Activated T-helper 2 cell treated with anti-CD3 and anti-CD28 coated beads, Interferon-gamma antibody, Interleukin-2, Interleukin-4, amounts not matched to agents 10 μg/mL and 5 μg/mL and 100 μg/mL, durations not matched to agents 14 hours and 24 hours and 36 hours (primary cell): ENCODE measurements at places on chromosomes 3 and 15. TPM values are rescaled to one million over a fixed set of nuclear protein-coding genes. Genes with fewer than 3 reads are reported as not detected.

DNA sequence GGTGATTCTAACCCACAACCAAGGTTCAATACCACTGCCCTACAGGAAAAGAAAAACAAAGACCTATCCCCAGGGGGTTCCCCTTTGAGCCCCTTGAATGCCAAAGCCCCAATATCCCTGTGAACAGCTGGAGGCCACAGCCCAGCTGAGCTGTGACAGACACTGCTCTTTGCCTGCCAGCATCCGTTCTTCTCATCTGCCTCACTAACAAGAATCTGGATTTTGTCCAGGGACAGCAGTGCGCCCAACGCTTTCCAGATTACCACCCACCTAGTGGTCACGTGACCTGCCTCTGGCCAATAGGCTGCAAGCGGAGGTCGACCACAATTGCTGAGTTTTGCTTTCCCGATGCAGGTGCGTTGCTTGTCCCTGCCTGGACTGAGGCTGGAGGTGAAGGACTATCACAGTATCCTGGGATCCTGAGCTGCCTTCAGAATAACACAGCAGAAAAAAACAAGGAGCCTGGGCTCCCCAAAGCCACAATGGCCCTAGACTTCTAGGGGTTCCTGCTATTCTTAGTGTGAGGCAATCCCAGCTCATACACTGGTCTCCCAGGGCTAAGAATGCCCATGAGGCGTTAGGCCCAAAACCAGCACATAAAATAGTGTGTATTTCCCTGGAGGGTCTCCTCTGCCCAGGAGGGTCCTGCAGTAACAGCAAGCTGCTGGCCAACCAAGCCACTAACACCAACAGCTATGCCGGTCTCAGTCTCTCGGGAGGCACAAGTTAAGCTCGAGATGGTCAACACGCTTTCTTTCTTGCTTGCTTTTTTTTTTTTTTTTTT is 13.8 kb downstream of the BDH1 start:
- DNase-seq, result no peak

- no peak for DNase-seq
These were observed 192.9 kb upstream of the CADPS start for GRCh38 chr3:63067999-63068645.

DNA sequence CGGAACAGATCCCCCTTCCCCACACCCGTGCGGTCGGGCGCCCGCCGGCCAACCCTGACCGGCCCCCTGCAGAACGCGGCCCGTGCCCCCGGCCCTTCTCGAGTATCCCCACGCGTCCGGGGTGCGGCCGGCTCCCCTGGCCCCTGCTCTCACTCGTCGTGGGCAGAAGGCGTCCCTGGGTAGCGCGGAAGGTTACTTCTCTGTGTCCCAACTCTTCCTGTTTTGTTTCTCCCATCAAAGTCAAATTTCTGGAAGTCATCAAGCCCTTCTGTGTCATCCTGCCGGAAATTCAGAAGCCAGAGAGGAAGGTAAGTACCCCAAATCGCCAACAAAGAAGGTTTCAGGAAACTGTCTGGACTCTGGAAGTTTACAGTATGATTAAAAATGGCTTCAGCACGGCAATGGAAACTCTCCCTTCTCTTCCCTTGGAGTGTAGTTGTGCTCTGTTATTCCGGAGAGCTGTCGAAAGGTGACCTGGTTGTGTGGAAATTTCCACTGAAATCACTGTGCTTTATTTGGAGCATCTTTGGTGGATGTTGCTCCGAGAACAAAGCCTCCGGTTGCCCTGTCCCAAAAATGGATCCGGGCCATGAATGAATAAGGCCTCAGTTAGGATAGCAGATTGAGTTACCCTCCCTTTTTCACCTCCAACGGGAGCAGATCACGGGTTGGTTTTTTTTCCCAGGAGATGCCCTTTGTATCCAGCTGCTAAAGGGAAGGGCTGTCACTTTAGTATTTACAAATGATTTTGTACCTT is 536 bp downstream of the SEC61A1 start:
- no peak for DNase-seq

- DNase-seq, result no peak
These were observed 7.9 kb downstream of the SHOX2 start for GRCh38 chr3:158098309-158098639.

The LMAN1L gene
- total RNA-seq, result 0.32 TPM in 1 of 2 replicates, not detected in the other

GRCh38 chr3:156865732-156866131 is 39.6 kb downstream of the LEKR1 start:
- no peak for DNase-seq

- DNase-seq, result no peak
These were observed 141.5 kb downstream of the DUT start for GRCh38 chr15:48472756-48473155.

The KBTBD13 gene
- total RNA-seq, result not detected in 2 replicates
